ENCODE measurements at places on chromosomes 16 and 17.

- no peak for DNase-seq
These were observed 551 bp downstream of the WDR81 start for GRCh38 chr17:1724869-1725641.

DNA sequence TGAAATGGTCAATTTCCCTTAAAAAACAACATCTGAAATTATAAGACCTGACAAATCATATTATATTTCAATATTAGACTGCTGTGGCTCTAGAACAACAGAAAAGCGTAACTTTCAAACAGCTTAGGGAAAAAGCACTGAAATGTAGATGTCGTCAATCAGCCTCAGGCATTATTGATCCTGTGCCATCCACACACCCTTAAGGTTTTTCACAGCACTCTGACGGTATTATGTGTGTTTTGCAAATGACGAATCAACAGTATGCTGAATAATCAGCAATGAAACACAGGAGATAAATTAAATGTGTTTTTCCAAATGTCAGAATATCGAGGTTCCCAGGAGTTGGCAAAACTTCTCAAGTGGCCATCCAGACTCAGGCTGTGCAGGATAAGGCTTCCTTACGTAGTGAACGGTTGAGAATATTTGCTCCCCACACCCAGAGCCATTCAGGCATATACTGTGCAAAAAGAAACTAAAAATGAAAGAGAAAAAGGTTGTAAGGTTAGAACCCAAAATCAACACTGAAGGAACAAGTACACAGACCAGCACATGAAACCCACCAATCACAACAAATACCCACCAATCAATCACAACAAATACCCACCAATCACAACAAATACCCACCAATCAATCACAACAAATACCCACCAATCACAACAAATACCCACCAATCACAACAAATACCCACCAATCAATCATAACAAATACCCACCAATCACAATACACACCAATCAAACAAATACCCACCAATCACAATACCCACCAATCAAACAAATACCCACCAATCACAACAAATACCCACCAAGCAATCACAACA is 7.7 kb upstream of the MBTPS1 start:
- DNase-seq, result no peak

- DNase-seq, result no peak
These were observed 95.8 kb downstream of the TMEM132E start for GRCh38 chr17:34675143-34675542.

DNA sequence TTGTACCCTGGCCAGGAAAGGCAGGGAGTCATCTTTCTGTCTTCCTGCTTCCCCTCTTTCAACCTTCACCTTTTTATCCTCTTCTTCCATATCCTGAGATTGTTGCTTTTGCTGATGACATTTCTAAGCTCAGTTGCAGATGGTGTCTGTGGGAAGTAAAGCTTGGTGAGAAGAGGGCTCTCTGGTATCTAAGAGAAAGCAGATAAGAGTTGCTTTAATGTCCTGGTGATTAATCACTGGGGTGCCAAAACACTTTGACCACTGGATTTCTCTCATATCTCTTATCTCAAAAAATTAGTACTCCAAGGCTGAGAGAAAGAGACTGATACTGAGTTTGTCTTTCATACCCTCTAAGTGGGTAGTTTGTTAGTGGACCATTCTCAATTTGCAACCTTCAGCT is 71.3 kb downstream of the NEUROD2 start:
- DNase-seq, result no peak

GRCh38 chr16:86635926-86636325 is 57.6 kb downstream of the FOXL1 start:
- no peak for DNase-seq

GRCh38 chr16:73002866-73003265 is 45.1 kb downstream of the ZFHX3 start:
- no peak for DNase-seq

- no peak for DNase-seq
These were observed at the start of gene PRSS21 for GRCh38 chr16:2816751-2817339. Gene PRSS21, plus strand, starts transcription at chr16:2817237. Its CDS starts 32 bp downstream, at chr16:2817269.

DNA sequence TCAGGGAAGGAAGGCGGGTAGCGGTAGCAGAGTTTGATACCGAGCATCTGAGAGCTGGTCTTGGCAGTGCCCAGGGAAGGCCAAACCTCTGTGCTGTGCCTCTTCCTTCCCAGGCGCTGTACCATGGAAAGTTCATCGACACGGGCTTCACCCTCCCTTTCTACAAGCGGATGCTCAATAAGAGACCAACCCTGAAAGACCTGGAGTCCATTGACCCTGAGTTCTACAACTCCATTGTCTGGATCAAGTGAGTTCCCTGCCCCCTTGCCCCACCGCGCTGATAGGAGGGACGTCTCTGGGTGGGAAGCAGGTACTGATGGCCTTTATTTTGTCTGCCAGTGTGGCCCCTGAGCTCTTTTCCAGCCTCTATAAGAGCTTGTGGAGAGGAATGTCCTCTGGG is 15.4 kb upstream of the CLEC18A start:
- DNase-seq, result no peak

DNA sequence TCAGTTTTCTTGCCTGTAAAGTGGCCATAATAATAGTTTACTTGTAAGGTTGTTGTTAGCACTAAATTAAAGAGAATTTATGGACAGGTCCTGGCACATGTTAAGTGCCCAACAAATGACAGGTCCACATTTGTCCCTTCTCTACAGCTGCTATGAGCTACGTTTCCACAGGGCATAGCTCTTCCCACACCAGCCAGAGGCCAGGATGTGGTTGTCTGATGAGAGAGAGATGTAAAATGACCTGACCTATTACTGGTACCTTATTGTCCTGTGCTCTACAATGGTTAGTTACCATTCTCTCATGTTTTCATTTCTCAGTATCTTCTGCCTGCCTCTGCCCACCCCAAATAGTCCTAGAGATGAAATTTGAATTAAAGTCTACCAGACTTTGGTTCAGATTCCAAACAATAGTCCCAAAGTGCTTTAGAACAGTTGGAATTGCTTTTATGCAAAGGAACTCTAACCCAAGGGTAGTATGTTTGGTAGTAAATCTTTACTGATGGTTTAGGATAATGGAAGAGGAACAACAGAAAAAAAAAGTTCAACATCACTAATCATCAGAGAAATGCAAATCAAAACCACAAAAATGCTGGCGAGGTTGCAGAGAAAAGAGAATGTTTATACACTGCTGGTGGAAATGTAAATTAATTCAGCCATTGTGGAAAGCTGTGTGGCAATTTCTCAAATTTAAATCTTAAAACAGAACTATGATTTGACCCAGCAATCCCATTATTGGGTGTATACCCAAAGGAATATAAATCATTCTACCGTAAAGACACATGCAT is 57.1 kb upstream of the ANKFN1 start:
- no peak for DNase-seq

DNA sequence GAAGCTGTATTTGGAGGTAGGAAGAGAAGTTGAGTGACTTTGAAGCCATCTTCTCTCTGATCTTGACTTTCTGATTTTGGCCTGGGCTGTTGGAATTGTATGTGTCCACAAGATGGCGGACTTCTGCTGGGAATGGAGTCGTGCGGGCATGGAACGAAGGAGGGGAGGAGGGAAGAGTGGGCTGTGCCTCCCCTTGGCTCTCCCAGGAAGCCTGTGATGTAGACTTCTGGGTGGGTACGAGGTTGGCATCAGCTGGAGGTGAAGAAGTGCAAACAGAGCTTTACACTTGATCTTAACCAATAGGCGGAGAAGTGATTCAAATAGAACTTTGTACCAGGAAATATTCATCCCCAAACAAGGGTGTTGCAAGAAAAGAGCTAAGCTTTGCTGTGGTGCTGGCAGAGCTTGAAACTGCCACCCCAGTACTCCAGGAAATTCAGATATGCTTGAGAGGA is 7.4 kb upstream of the TMEM220 start:
- no peak for DNase-seq

GRCh38 chr17:69609473-69610305 is 195.2 kb downstream of the MAP2K6 start:
- DNase-seq, result no peak

- DNase-seq, result no peak
These were observed 158.9 kb upstream of the NOG start for GRCh38 chr17:56434610-56435009.

- no peak for DNase-seq
These were observed 28.9 kb upstream of the MAP3K14 start for GRCh38 chr17:45345554-45346215.

GRCh38 chr17:78808163-78808562 is 26.1 kb upstream of the CYTH1 start:
- DNase-seq, result no peak

DNA sequence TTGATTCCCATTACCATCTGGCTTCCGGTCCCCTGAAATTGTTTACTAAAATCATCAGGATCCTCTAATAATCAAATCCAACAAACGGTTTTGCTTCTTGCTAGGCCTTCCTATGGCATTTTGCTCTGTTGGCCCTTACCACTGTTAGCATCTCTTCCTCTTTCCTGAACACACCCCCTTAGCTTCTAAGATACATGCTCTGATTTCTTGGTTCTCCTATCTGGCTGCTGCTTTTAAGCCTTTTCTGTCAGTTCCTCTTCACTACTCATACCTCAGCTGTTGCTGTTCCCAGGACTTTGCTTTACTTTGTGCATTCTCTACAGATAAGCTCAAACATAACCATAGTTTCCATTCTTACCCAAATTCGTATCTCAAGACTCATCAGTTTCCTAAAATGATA is 11.4 kb downstream of the CAPNS2 start:
- DNase-seq, result no peak

GRCh38 chr16:31009894-31010584 is 399 bp downstream of the STX1B start:
- no peak for DNase-seq

DNA sequence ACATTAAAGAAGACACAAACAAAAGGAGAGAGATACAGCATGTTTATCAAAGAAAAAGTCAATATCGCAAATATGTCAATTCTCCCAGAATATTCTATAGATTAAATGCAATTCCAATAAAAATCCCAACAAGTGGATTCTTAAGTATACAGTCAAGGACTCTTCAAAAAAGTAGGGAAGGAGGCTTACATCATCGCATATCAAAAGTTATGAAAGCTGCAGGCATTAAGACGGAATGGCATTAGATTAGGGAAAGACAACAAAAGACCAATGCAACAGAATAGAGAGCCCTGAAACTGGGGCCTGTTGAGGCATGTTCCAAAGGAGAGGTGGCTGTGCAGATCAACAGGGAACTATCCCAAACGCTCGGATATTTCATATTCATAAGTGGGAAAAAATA is 76.0 kb downstream of the MARCHF10 start:
- no peak for DNase-seq

DNA sequence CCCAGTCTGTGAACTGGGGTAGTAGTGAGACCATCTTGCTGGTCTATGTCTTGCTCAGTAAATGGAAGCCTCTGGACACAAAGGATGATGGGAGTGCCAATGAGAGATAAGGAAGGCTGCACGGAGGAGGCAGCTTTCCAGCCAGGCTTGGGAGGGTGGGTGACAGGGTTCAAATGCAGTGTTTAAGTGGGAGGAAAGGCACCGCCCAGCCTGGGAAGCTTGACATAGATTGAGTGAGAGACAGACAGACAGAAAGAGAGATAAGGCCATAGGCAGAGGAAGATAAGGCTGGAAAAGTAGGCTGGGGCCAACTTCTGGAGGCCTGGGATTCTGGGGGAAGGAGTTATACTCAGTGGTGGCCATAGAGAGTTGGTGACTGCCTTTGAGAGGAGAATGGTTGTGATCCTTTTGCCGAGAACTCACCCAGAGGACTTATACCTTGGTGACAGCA is 7.2 kb upstream of the COL1A1 start:
- DNase-seq, result no peak

DNA sequence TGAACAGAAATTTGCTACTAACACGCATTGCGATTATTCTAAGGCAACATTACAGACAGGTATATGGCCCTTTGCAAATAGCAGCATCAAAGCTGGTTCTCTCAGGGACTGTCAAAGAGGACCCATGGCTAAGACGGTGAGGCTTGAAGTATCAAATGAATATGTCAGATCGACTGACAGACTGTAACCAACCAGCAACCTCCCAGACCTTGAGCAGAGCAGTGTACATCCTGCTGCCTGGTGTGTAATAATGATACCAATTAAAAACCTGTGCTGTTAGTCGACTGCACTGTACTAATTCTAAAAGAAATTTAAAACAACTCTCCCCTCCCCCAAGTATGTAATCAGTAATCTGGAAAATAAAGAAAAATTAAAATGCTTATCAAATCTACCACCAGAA is 35.9 kb upstream of the GHDC start:
- no peak for DNase-seq

DNA sequence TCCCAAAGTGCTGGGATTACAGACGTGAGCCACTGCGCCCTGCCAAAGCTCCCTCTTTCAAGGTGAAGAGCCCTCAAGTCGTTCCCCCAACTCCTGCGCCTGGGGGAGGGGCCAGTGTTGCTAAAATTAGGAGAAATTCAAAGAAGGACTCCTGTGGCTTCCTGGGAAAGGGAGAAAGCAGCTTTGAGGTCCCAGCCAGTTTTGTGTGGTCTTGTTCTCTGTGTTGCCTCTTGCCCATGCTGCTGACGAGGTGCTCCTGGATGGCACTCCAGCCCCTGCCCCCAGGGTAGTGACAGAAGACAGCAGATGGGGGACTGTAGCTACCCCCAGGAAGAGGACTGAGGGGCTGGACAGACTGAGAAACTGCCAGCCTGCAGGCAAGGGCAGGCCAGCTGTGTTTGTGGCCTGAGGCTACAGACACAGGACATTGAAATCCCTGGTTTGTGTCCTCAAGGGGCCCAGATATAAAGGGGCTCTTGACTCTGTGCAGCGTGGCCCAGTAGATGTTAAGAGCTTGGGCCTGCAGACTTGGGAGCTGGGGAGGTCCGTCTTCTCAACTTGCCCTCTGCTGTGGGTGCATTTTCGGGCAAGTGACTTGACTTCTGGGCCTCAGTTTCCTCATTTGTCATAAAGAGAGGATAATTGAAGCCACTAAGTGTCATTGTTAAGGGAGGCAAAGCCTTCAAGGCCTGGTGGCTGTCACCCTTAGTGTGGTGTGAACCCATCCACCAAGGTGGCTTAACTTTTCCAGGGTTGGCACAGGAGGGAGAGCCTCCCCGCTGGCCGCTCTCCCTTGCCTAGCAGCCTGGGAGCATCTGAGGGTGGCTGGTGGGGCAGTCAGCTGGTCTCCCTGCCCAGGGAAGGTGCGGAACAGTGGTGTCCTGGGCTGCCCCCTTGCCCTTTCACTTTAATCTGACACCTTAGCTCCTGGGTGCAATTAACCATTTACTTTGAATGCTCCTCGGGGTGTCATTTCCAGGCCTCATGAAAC is 4.1 kb downstream of the UBALD2 start:
- peak; percentile 15 for DNase-seq

Measured in GM12892 (cell line).